ENCODE measurements at places on chromosomes 7 and 10. TPM values are rescaled to one million over a fixed set of nuclear protein-coding genes. Genes with fewer than 3 reads are reported as not detected.

Gene KIAA1217
- total RNA-seq: 154 TPM

Gene TBX20
- total RNA-seq: not detected

Gene ASB10
- total RNA-seq: not detected

Gene MASTL
- 12.0 TPM for total RNA-seq

Gene UTF1
- total RNA-seq: not detected

Gene PRLHR
- total RNA-seq: not detected

GRCh38 chr10:70432101-70432500 is 9.4 kb downstream of the NODAL start:
- H3K4me3 ChIP-seq: no peak overlapping the region
- no peaks in the 10 kb centered on the region for H3K36me3 ChIP-seq
- DNase-seq: peak; percentile 61
- peak overlapping the region; percentile 92 for H3K27ac ChIP-seq
- H3K4me1 ChIP-seq: no peaks in the 10 kb centered on the region
- H3K27me3 ChIP-seq: no peaks in the 10 kb centered on the region

- no peaks in the 10 kb centered on the region for H3K27me3 ChIP-seq
- no peaks in the 10 kb centered on the region for H3K36me3 ChIP-seq
- H3K4me3 ChIP-seq: peak overlapping the region; percentile 63
- no peak for DNase-seq
Observed at GRCh38 chr10:24468281-24468751, 255.4 kb downstream of the ARHGAP21 start.

- peaks cover 6% of the 10 kb centered on the region for H3K4me1 ChIP-seq
- no peak for DNase-seq
- no peaks in the 10 kb centered on the region for H3K36me3 ChIP-seq
- no peak overlapping the region for H3K4me3 ChIP-seq
- no peaks in the 10 kb centered on the region for H3K27me3 ChIP-seq
- no peak overlapping the region for H3K27ac ChIP-seq
Observed at GRCh38 chr10:78330884-78331283, 297.2 kb downstream of the RPS24 start.

GRCh38 chr7:134729895-134730294 is 49.5 kb upstream of the CALD1 start:
- DNase-seq: no peak
- H3K4me3 ChIP-seq: no peak overlapping the region
- H3K36me3 ChIP-seq: no peaks in the 10 kb centered on the region
- H3K27ac ChIP-seq: peak overlapping the region; percentile 80

All from breast epithelium (tissue), 4 donors.